ENCODE measurements at places on chromosomes 7 and 10. TPM values are rescaled to one million over a fixed set of nuclear protein-coding genes. Genes with fewer than 3 reads are reported as not detected.

The CFTR gene
- total RNA-seq: 0.38 TPM

The GRID2IP gene
- total RNA-seq: 0.07 TPM

The PVRIG gene
- not detected for total RNA-seq

The ANKRD2 gene
- total RNA-seq: 0.36 TPM

The CDH23 gene
- total RNA-seq: not detected

The CYTH3 gene
- 29.3 TPM for total RNA-seq

The SYCE1 gene
- total RNA-seq: not detected

The GLRX3 gene
- total RNA-seq: 116 TPM

The CTNNA3 gene
- total RNA-seq: 0.75 TPM

The MRM2 gene
- 22.6 TPM for total RNA-seq

The PRSS1 gene
- total RNA-seq: not detected

The ITGA8 gene
- not detected for total RNA-seq

The CAMK2B gene
- total RNA-seq: not detected

The MAD1L1 gene
- 32.3 TPM for total RNA-seq

The HSPA12A gene
- 11.1 TPM for total RNA-seq

The TAS2R41 gene
- total RNA-seq: not detected

The ACSM6 gene
- total RNA-seq: not detected

The TDRD1 gene
- total RNA-seq: not detected

The DEPP1 gene
- total RNA-seq: 8.0 TPM

The ADCYAP1R1 gene
- 0.14 TPM for total RNA-seq

The MKI67 gene
- 4.6 TPM for total RNA-seq

The ZNF853 gene
- total RNA-seq: 5.0 TPM

The LIPF gene
- not detected for total RNA-seq

The CPA4 gene
- 111 TPM for total RNA-seq

The ARHGEF5 gene
- 9.3 TPM for total RNA-seq

The SDK1 gene
- total RNA-seq: 4.2 TPM

The MOGAT3 gene
- not detected for total RNA-seq

The TUBAL3 gene
- not detected for total RNA-seq

The PRRT4 gene
- 0.62 TPM for total RNA-seq

The DENND2A gene
- total RNA-seq: 42.1 TPM

The ZDHHC16 gene
- total RNA-seq: 51.1 TPM

The AKR1C1 gene
- total RNA-seq: 1.3 TPM

The SMKR1 gene
- not detected for total RNA-seq

The IFIT1 gene
- total RNA-seq: 335 TPM

The C10orf143 gene
- total RNA-seq: 0.73 TPM

The SEMA3D gene
- total RNA-seq: 17.7 TPM

The FAM237B gene
- total RNA-seq: not detected
